Coronary artery (tissue), 2 donors: ENCODE measurements at places on chromosomes 6 and 20.

DNA sequence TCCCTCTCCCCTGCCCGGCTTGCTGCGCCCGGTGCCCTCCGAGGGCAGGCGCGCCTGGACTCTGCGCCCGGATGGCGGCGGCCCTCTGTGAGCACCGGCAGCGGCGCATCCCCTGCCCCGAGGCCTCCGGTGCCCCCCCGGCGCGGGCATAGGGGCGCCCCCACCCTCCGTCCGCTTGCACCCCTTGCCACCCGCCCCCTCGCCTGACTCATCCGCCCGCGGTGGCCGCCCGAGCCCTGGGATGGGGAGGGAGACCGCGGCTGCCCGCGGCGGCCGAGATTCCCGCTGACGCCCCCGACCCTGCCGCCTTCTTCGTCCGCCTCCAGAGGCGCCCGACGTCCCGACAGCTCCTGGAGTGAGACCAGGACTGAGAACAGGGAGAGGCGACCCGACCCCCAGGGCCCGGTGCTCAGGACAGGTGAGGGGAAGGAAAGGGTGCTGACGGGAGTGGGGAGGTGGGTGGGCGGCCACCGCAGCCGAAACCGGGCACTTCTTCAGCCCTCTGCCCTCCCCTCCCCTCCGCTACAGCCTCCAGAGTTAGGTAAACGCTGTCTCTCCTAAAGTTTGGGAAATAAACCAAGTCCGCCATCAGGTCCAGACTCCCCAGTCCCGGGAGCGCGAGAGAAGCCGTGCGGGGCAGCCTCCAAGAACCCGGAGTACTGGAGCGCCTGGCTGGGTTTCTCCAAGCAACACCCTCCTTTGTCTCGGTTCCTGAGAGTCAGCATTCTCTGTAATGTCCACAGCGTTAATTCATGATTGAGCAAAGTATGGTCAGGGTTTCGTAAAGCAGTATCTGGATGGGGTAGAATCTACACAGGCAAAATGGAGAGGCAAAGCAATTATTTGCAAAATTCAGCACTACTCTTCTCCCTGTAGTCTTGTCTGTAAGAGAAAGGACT, 539 bp downstream of the TMEM200A start:
- peak; percentile 77 for DNase-seq

- DNase-seq: no peak
Measured at GRCh38 chr6:100719883-100720682, 161.0 kb downstream of the ASCC3 start.

GRCh38 chr6:103122766-103123601, 1729.5 kb downstream of the GRIK2 start:
- DNase-seq: peak; percentile 69

GRCh38 chr6:142635130-142635529, 309.8 kb downstream of the HIVEP2 start:
- DNase-seq: no peak
